ENCODE measurements at places on chromosomes 4 and X.

DNA sequence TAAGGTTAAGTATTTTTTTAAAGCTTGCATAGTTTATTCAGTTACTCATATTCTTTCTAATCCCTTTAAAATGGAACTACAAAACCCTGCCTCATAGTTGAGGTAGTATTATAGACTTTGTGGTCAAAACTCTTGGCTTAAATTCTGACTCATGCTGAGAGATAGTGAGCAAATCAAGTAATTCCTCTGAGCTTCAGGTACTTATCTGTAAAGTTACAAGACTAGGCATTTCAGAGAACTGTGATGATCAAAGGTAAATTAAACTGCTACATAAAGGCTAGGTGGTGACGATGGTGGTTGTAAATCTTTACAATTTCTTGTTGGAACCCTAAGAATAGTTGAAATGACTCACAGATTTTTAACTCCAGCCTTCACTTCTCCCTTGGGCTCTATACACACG, 3.2 kb upstream of the CLOCK start:
- DNase-seq: no peak

GRCh38 chr4:173301518-173302201, 32.5 kb downstream of the HMGB2 start:
- DNase-seq: peak; percentile 49

DNA sequence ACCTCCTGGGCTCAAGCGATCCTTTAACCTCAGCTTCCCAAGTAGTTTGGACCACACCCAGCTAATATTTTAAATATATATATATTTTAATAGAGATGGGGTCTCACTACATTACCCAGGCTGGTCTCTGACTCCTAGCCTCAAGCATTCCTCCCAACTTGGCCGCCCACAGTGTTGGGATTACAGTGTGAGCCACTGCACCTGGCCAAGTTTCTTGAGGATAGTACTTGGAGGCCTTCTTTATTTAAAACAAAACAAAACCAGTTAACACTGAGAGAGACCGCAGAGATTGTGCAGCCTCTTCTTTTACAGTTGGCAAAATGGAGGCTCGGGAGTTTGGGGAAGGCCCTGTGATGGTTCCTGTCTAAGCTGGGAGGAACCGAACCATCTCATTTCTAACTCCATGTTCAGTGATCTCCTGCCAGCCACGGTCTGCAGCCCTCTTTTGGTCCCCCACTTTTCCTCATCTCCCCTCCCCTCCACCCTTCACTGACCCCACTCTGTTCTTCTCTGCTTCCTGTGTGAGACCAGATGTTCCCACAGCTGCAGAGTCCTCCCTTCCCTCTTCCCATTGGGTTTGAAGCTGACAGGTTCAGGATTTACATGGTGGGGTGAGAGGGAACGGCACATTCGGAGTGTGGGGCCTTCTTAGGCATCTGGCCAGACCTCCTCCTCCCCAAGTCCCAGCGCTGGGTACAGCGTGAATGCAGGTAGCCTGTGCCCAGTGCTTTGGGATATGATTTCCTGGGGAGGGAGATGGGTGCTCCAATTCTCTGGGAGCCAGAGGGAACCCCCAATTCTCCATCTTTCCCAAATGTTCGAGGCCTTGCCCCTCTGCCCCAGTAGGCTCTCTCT, 1.4 kb upstream of the SORCS2 start:
- DNase-seq: no peak

- DNase-seq: peak; percentile 57
Observed at GRCh38 chr4:122827258-122827878, 737 bp downstream of the FGF2 start.

DNA sequence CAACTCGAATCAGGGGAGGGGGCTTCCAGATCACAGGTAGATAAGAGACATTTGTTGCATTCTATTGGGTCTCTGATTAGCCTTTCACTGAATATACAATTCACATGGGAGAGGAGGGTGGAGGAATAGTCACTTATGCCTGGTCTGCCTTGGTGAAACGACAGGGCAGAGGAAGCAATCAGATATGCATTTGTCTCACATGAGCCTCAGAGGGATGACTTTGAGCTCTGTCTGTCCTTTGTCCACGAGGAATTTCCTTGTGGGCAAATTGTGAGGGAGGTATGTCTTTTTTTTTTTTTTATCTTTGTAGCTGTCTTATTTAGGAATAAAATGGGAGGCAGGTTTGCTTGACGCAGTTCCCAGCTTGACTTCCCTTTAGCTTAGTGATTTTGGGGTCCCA, 28.5 kb upstream of the TMSB4X start:
- no peak for DNase-seq

DNA sequence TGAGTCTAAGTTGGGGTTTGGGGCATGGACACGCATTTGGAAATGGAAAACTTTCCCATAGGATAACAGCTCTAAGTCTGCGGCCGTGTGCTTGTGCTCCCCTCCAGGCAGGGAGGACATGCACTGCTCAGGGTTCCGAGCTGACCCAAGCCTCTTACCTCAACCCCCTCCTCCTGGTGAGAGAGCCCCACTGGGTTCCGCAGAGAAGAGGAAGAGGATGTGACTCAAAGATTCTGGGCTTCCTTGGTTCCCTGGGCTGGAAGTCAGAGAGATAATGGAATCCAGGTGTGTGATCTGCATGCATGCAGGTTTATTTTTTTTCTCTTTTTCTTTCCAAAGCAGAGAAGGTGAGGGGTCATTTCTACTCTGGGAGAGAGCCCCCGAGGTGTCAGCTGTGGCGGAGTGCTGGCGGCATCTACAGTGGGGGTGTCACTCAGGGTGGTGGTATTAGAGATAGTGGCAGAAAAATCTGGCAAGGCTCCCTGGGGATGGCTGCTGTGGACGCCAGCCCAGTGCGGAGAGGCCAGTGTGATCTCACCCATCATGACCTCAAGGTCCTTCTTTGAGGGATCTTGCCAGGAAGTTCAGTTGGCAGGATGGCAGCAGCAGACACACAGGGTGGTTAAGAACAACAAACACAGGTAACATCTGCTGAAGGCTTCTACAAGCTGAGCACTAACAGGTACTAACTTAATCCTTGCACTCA, 168.7 kb upstream of the HAND2 start:
- DNase-seq: no peak

Measured in DMS53 (cell line).